ENCODE measurements at places on chromosomes 12 and 14.

- DNase-seq = no peak
Observed at GRCh38 chr12:19191089-19191488, 61.6 kb downstream of the PLEKHA5 start.

DNA sequence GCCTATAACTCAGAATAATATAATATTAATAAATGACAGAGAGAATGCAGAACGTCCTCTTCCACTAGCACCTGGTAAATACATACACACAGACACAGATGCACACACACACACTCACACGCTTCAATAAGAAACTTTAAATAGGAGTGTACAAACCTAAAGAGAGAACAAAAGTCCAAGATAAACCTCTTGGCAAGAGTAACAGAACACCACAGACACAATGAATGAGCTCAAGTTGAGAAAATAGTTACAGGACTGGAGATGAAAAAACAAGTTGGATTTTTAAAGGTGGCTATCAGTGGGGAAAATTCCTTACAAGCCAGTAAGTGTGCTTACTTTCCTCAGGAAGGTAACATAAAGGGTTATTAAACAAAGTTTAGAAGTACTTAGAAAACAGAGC lies 35.2 kb downstream of the CRY1 start:
- DNase-seq = no peak

DNA sequence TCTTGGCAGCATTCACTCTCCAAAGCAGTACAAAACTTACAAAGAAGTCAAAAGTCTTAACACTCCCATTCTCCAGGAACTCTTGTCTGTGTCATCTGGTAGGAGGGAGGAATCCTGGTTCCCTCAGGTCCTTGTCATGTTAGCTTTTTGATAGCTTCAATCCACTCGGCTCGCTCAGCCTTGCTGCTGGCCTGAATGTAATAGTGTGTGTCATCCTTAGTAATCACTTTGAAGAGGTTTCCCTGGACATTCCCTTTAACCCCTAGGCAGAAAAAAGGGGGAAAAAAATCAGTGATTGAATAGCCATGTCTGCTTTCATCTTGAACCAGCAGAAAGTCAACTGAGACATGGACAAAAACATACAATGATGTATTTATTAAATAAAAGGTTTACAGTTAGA lies 24.8 kb downstream of the PLEK2 start:
- no peak for DNase-seq

DNA sequence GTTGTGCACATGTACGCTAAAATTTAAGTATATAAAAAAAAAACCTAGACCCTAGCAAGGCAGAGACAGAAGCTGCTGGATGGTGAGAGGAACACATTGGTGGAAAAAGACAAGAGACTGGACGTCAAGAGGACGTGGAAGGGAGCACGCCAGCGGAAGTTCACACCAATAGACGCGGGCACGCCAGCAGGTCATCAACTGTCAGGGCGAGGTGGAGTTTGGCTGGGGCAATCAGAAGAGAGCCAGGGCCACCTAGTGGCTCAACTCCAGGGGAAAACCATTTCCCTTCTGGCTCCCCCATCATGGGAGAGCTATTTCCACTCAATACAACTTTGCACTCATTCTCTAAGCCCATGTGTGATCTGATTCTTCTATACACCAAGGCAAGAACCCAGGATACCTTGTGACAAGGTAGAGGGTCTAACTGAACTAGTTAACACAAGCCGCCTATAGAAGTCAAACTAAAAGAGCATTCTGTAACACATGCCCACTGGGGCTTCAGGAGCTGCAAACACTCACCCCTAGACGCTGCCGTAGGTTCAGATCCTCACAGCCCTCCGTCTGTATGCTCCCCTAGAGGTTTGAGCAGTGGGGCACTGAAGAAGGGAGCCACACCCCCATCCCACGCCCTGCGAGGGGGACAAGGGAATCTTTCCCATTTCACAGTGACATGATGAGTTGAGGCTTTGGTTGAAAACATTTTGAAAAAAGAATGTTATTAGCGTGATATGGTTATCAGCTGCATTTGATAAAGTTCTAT lies 702.7 kb downstream of the TMTC2 start:
- no peak for DNase-seq

DNA sequence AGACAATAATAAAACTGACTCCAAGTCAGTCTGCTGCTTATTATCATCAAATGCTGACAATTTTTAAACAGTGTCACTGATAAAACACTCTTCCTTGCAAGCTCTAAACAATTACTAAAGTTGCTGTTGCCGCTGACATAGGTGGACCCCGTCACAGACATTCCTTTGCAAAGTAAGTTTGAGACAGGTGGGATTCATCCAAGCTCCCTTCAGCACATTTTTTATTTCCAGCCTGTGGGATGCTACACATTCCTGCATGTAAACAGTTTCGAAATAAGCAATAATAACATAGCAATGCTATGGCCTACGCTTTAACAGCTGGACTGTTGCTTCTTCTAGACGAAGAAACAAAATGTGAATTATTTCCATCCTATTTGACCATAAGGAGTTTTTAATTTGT lies 85.4 kb upstream of the HIF1A start:
- DNase-seq = no peak
